ENCODE measurements at places on chromosomes 11 and 22.

DNA sequence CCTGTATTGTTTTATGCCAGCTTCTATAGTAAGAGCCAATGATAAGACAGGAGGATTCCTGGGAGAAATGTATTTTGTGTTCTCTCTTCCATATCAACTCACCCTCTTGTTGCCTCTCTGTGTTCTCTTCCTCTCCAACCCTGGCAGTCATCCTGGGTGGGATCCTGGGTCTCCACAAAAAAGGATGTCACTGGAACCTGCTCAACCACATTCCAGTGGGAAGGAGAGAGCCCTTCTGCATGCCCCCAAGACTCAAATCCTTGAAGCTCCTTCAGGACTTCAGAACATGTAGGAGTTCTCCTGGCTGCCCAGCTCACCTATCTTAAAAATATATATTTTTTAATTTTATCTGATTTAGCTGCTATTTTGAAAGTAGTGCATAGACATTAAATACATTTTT, 26.1 kb downstream of the APOL6 start:
- no peak for DNase-seq

DNA sequence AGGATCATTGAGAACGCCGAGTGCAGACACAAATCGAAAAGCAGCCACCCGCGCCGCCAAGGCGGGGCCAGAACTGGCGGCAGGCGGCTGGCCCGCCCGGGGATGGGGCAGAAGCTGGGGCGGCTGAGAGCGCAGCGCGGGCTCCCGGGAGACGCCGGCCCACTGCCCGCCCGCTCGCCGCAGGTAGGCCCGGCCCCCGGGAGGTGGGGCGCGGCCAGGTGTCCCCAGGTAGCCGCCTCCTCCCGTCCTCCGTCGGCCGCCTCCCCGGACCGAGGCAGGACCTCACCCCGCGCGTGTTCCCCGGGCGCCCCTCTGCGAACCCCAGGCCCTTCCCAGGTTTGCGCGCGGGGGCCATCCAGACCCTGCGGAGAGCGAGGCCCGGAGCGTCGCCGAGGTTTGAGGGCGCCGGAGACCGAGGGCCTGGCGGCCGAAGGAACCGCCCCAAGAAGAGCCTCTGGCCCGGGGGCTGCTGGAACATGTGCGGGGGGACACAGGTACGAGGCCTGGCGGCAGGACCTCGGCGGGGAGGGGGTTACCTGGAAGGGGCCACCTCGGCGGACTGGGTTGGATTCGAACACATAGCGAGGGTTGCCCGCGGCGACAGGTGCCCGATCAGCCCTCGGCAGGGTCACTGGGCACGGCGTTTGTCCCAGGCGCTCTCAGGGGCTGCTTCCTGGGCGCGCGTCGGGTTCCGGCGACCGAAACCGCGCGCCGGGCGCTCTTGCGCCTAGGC, at the start of gene PRRG4:
Gene PRRG4, plus strand, starts transcription at position 248 of the 733 bp plus-strand sequence. CDS start 603 bp downstream, outside the sequence.
- DNase-seq = peak; percentile 24

GRCh38 chr11:17802491-17802890, 67.9 kb downstream of the KCNC1 start:
- DNase-seq = no peak

DNA sequence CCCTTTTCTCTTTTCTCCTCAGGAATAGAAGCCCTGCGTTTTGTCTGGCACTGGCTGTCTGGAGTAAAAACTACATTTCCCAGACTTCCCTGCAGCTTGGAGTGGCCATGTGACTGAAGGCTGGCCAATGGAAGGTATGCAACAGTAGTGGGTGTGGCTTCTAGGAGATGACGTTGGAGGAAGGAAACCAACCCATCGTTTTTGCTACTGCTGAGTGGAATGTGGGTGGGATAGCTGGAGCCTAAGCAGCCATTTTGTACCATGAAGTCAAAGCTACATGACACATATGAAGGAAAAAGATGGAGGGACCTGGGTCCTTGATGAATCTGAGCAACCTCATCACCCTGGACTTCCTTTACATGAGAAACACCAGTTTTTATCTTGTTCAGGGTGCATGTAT, 19.6 kb downstream of the FGF3 start:
- peak; percentile 31 for DNase-seq

DNA sequence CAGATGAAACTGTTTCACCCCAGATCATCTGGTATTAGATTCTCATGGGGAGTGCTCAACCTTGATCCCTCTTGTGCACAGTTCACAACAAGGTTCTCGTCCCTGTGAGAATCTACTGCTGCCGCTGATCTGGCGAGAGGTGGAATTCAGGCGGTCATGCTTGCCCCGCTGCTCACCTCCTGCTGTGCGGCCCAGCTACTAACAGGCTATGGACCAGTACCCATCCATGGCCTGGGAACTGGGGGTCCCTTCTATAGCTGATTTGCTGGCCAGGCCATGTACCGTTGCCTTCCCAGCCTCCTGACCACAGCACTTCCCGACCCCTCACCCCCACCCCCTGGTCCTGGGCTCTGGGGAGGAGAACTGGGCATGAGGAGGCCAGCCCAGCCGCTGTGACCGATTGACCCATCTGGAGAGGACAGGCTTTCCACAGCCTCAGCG, 2.6 kb downstream of the PHLDA2 start:
- no peak for DNase-seq

GRCh38 chr11:7160814-7161489, 72.2 kb downstream of the RBMXL2 start:
- no peak for DNase-seq

Data from fibroblast of mammary gland (primary cell).